Camera-type eye (tissue), 1 donor: ENCODE measurements at places on chromosomes 3 and 15. TPM values are rescaled to one million over a fixed set of nuclear protein-coding genes. Genes with fewer than 3 reads are reported as not detected.

LINGO1 gene
- 35.2 TPM for total RNA-seq

CILP gene
- total RNA-seq, result 9.2 TPM

ANKRD63 gene
- not detected for total RNA-seq

SCN5A gene
- 3.0 TPM for total RNA-seq

ALPK3 gene
- 11.1 TPM for total RNA-seq

PRR20G gene
- total RNA-seq, result not detected

IGSF11 gene
- total RNA-seq, result 51.5 TPM

XCR1 gene
- not detected for total RNA-seq

GP5 gene
- 1.1 TPM for total RNA-seq

ATP13A4 gene
- 14.6 TPM for total RNA-seq

CNTN6 gene
- total RNA-seq, result 12.5 TPM

C2CD4A gene
- not detected for total RNA-seq

KNL1 gene
- 14.2 TPM for total RNA-seq
